Pulmonary artery endothelial cell (primary cell): ENCODE measurements at places on chromosomes 1 and 21. TPM values are rescaled to one million over a fixed set of nuclear protein-coding genes. Genes with fewer than 3 reads are reported as not detected.

GRCh38 chr1:221435504-221435904 is 306.4 kb downstream of the DUSP10 start:
- no peak for DNase-seq

GRCh38 chr1:8846263-8846662 is 28.8 kb upstream of the RERE start:
- DNase-seq = no peak

GRCh38 chr1:220775240-220775853 is 11.4 kb upstream of the MTARC1 start:
- DNase-seq = no peak

DNA sequence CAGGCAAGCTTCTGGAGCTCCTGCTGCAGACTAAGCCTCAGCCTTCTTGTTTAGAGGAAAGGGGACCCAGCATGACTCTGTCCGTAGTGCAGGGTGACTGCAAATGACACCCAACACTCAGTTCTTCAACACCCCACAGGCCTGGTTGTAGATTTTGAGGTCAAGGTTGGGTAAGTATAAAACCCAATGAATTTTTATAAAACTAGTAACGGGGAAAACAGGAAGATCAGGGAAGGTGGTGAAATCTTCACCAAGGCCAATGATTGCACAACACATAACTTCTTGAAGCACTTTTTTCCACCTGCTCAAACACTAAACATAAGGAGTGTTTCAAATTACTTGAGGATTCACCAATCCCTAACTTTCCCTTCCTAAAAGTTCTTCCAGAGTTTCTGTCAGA is 89.4 kb upstream of the JAK1 start:
- DNase-seq = no peak

DNA sequence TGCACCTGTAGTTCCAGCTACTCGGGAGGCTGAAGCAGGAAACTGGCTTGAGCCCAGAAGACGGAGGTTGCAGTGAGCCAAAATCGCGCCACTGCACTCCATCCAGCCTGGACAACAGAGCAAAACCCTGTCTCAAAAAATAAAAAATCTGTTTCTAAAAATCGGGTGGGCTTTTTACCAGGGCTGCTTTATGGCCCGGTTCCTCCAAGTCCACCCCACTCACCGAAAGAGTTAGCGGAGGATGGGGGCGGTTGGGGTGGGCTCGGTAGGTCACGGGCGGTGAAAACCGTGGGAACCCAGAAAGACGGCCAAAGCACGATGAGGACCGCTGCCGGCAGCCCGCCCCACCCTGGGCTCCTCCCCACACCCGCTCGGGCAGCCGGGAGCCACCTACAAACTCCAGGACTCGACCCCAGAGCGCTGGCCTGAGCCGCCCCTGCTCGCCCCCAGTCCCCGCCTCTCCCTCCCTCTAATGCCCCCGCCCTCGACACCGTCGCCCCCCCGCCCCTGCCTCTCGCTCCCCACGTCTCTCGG is 846 bp upstream of the PER3 start:
- no peak for DNase-seq

- DNase-seq = no peak
These were observed 90.2 kb downstream of the TGFBR3 start for GRCh38 chr1:91795591-91796389.

DNA sequence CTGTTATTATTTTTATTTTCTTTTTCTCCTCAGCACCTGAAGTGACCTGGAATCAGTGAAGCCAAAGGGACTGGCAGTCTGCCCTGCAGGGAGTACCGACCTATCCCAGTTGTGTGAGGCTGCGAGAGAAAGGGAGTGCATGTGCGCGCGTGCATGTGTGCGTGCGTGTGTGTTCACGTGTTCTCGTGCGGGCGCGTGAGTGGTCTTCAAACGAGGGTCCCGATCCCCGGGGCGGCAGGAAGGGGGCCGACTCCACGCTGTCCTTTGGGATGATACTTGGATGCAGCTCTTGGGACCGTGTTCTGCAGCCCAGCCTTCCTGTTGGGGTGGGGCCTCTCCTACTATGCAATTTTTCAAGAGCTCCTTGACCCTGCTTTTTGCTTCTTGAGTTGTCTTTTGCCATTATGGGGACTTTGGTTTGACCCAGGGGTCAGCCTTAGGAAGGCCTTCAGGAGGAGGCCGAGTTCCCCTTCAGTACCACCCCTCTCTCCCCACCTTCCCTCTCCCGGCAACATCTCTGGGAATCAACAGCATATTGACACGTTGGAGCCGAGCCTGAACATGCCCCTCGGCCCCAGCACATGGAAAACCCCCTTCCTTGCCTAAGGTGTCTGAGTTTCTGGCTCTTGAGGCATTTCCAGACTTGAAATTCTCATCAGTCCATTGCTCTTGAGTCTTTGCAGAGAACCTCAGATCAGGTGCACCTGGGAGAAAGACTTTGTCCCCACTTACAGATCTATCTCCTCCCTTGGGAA is 123.3 kb downstream of the PRDM2 start:
- no peak for DNase-seq

DNA sequence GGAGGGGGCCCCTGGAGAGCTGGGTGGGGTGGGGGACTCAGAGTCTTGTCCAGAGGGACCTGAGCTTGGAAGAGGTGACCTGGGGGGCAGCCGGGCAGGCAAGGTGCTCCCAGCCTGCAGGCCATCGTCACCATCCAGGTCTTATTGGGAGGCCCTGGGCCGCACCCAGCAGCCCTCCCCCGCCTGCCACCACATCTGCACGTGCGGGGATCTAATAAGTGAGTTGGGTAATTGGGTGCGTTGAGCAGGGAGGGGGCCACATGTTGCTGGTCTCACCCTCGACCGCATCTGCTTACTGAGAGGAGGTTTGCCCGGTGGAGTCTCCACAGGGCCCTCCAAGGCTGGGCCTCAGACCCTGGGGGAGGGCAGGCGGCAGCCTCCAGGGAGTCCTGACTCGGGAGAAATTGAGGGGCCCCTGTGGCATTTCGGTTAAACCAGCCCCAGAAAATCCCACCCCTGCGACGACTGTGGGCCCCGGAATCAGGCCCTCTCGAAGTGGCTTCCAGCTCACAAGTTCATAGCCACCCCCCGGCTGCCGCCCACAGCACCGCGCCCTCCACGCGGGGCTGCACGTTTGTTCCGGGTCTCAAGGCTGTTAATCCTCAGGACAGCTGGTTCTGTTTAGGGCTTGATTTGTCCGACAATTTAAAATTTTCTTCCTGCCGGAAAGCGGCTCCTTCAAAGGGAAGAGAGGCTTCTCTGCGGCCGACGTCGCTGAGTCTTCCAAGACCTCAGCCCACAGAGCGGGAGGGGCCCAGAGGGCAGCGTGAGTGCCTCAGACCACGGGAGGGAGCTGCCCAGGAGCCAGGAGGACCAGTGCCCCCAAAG is 14.7 kb upstream of the COL6A2 start:
- DNase-seq = no peak

DNA sequence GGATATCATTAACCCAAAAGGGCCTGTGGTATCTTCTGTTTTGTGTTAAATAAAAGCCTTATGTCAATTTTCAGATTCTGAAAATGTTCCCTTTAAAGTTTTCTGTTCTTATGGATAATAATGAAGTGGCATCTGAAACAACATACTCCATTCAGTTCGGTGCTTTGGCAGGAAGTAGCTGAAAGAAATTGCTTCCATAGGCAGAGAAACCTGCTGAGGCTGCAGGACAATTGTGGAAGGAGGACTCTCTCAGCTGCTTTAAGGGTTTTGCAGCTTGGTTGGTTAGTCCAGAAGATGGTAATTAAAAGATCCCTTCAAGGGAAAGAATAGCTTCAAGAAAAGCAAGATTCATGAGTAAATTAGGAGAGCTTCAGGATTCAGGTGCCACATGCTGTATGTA is 30.5 kb upstream of the NRIP1 start:
- DNase-seq = no peak

DNA sequence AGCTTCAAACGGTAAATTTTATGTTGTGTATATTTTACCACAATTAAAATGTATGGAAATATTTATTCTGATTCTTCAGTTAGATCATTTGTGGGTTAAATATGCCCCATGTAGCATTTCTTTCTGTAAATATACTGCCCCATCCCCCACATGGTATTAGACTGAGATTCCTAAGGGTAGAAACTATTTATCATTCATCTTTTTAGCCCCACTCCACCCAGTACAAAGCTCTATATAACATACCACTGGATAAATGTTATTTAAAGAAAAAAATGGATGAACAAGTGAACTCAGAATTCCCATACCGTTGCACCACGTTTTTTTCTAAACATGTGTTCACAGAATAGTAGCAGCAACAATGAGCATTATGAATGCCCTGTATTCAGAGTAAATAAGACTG is 234.0 kb upstream of the IRF2BP2 start:
- DNase-seq = no peak

DNA sequence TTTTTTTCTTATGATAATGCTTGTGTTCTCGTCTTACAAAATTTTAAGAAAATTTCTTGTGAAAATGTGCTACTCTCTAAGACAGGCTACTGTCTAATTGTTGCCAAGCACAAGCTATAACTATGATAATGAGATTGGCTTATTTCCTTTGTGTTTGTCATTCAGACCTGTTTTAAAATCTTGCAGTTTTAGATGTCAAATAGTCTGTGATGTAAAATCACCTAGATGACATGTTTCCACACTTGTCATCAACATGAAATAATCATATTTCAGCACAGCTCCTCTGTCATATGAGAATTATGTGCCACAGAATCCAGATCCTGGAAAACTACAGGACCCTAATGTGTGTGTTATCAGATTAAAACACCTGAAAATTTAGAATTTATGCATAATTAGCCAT is 539.7 kb downstream of the USP25 start:
- DNase-seq = no peak

- no peak for DNase-seq
These were observed 160.4 kb upstream of the AJAP1 start for GRCh38 chr1:4494027-4494426.

DNA sequence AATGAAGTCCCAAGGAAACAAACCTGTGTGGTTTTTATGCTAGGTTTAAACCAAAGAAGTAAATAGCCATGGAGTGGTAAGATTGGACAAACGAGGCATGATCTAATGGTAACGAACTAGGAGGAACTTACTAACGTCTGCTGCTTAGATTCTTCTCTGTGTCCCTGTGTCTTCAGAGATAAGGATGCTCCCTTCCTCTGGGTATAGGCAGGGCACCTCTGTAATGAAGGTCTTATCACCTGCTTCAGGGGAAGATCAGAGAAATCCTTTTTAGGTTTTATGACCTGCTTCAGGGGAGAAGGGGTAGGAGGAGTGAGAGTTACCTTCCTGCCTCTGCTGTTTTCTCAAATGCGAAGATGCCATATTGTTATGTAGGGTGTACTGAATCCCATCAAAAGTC is 214.9 kb upstream of the L1TD1 start:
- no peak for DNase-seq

DNA sequence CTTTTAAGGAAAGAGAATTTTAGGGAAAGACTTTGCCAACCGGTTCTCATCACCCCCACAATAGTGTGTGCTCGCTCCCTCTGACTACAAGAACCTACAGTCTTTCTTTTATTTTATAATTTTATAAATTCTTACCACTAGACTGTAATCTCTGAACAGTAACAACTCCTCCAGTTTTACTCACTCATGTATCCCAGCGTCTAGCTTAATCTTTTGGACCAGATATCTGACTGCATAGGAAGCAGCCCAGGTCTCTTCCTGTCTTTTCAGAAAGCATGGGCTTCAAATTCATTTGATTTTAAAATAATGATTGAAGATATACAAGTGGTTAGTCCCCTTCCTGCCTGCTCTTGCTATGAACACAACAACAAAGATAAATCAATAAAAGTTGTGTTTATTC is 19.0 kb upstream of the DUSP10 start:
- DNase-seq = no peak

The GBP6 gene
- not detected in 2 replicates for total RNA-seq

The LPAR3 gene
- total RNA-seq = 0.67 TPM in 1 of 2 replicates, not detected in the other

The KAZN gene
- total RNA-seq = 0.73 and 0.85 TPM in 2 replicates

The PDC gene
- not detected in 2 replicates for total RNA-seq

The FAM151A gene
- total RNA-seq = not detected in 2 replicates

The SNRNP40 gene
- 210 and 251 TPM in 2 replicates for total RNA-seq

The ARTN gene
- not detected in 2 replicates for total RNA-seq

The TEX38 gene
- not detected in 2 replicates for total RNA-seq

The HYI gene
- total RNA-seq = 133 and 149 TPM in 2 replicates

The SLFNL1 gene
- total RNA-seq = 0.20 and 0.28 TPM in 2 replicates
